Fibroblast of the aortic adventitia (primary cell): ENCODE measurements at places on chromosomes 5 and 9. TPM values are rescaled to one million over a fixed set of nuclear protein-coding genes. Genes with fewer than 3 reads are reported as not detected.

- DNase-seq, result no peak
Measured at GRCh38 chr5:137845472-137845871, 22.2 kb upstream of the MYOT start.

DNA sequence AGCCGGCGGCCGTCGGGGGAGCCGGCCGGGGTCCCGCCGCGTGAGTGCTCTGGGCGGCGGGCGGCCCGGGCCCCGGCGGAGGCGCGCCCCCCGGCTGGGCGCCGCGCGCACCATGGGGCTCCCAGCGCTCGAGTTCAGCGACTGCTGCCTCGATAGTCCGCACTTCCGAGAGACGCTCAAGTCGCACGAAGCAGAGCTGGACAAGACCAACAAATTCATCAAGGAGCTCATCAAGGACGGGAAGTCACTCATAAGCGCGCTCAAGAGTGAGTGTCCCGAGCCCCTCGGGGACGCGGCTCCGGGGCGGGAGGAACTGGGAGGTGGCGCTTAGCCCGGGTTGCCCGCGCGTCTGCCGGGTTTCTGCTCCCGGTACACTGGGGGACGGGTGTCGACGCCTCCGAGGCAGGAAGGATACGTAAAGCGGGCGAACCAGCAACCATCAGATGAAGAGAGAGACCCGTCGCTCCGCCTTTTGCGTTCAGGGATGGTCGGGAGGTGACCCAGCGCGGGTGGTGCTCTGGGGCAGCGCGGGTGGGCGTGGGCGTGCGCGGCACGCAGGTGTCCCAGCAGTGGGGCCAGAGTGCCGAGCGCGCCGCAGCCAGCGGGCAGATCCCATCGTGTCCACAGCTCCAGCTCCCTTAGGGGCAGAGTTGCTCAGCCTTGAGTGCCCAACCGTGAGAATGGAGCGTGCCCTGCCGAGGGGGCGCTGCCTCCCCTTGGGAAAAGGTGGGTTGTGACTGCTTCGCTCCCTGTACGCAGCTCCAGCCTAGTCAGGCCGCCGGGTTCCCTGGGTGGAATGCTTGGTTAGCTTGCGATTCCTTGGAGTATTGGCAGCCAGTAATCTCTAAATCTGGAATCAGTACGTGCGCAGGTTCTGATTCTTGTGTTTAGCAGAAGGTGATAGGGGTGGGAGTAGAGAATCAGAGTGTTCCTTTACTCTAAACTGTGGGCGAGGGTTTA is 753 bp downstream of the ARHGAP26 start:
- peak; percentile 27 for DNase-seq

DNA sequence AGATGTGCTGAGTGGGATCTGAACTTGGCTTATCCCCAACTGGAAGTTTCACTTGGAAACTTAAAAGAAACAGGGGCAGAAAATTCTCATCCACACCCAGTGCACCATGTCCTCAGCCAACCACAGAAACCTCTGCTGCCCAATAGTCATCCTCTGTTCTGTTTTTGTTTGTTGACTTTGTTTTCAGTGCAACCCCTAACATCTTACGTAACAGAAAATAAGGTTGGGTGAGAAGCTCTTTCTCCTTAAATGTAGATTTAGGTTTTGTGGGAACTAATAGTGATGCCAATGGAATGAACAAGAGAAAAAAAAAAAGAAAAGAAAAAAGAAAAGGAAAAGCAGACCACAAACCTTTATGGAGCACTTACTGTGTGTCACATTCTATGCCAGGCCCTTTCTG is 262.8 kb downstream of the PAPPA start:
- no peak for DNase-seq

DNA sequence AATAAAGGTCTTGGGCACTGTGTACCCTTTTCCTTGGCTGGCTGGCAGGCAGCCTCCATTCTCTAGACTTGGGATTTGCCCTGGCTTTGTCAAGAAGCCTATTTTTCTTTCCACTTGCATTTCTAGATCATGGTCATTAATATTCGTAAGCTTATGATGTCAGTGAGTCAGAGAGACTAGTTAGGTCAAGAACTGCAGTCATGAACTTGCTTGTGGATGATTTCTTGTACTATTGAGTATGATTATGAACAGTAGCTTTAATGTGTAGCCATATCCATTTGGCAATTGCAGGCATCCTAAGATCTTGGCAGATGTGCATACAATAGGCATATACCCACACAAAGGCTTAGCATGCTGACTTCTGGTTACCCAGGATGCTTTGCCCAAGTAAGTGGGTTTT is 186.8 kb upstream of the CLINT1 start:
- no peak for DNase-seq

GRCh38 chr5:178234121-178234749 is 1.6 kb upstream of the PHYKPL start:
- DNase-seq, result no peak

DNA sequence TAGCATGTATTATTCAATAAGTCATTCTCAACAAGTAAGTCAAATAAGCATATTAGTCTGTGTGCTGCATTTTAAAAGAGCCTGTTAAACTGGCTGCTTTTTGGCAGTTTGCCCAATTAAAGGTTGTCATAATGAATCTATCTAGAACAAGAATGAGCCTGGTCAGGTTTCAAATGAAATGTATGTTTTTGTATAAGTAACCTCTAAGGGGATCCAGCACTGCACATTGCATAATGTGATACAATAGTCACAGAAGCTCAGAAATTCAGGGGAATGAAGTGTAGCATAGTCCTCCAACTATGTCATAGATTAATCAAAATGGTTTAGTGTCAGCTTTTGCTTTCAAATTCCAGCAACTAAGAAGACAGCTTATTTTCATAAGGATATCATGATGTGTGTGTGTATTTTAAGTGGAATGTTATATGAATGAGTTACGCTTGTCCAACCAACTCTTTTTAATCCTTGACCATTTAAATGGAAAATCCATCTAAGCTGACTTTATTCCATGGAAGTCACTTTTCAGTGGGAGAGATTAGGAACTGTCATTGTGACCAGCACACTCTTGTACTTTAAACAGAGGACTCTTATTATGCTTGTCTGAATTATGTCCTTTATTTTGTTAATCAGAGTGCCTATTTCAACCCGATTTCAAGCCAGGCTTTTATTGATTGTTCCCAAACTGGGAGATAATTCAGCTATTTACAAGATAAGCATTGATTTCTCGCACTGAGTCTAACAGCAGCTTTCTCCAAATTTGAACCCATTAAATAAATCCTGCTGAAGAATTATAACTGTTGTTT is 283.9 kb upstream of the ADAMTSL1 start:
- no peak for DNase-seq

GRCh38 chr9:84862810-84863287 is 193.3 kb downstream of the NTRK2 start:
- DNase-seq, result peak; percentile 6

DNA sequence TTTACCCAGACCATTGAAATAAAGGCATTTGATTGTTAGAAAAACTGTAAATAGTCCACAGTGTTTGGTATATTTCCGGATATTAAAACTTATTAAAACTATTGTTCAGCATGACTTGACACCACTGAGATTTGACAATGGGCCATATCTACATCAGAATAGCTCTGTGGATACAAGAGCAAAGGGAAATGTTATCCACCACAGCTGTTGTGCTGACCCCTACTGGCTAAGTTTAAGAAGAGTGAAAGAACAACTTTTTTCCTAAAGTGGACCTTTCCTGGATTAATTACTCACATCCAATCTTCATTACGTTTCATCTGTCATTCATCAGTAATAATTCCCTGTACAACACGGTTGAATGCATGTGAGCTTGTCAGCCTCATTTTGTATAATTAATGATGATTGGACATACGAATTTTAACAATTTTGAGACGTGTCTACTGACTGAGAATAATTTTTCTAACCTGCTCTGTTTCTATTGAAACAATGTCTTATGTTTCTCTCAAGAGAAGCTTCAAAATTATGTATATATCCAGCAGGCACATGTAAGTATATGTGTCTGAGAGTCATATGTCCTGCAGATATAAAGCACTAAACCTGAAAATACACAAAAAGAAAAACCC is 1952.6 kb downstream of the MAT2B start:
- peak; percentile 69 for DNase-seq

- no peak for DNase-seq
Measured at GRCh38 chr5:16600397-16600796, 16.4 kb downstream of the RETREG1 start.

DNA sequence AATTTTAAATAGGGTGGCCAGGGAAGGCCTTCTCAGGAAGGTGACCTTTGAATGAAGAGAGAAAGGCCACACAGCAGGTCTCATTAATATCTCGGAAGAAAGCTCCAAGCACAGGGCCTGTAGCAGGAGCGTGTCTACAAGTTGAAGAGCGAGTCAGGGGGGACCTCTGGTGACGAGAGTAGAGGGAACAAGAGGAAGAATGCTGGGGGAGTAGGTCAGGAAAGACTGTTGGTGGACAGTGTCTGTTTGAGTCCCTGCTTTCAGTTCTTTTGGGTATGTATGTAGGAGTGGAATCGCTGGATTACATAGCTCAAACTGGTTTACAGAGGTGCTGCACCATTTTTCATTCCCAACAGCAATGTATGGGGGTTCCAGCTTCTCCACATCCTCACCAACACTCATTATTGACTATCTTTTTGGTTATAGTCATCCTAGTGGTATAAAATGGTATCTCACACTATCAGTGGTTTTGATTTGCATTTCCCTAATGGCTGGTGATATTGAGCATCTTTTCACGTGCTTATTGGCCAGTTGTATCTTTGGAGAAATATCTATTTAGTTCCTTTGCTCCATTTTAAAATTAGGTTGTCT is 55.8 kb downstream of the NUP214 start:
- DNase-seq, result no peak

GRCh38 chr5:110043025-110043424 is 353.3 kb downstream of the MAN2A1 start:
- no peak for DNase-seq

- DNase-seq, result no peak
Measured at GRCh38 chr5:169280286-169280685, 20.7 kb downstream of the SLIT3 start.

DNA sequence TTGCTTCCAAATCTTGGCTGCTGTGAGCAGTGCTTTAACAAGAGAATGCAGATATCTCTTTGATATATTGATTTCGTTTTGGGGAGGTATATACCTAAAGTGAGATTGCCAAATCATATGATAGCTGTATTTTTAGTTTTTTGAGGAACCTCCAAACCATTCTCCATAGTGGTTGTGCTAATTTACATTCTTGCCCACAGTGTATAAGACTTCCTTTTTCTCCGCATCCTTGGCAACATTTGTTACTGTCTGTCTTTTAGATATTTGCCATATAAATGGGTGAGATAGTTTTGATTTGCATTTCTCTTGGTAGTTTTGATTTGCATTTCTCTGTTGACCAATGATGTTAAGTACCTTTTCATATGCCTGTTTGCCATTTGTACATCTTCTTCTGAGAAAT is 10.0 kb upstream of the PLK2 start:
- no peak for DNase-seq

DNA sequence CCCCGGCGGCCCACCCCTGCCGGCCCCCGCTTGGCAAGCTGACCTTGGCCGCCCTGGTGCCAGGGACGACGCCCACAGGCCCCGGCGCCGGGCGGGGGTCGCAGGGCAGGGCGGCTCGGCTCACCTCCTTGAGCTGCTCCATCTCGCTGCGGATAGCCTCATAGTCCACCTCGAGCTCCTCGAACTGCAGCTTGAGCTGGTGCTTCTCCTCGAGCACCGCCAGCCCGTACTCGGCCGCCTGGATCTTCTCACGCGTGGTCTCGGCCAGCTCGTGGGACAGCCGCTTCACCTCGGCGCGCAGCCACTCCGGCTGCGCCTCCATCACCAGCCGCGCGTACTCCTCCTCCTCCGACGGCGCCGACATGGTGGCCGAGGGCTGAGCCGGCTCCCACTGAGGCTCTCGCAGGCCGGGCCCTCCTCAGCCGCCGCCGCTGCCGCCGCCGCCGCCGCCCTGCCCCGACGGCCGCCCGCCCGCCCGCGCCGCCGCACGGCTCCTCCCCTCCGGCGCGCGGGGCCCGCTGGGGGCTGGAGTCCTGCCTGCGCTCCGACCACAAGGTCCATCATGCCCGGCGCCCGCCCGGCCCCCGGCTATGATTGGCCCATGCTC is at the start of gene BICD2:
TSS of gene BICD2 (minus strand) at position 453 of the 607 bp plus-strand sequence. CDS start at position 364, 89 bp downstream.
- DNase-seq, result no peak

GRCh38 chr5:117475919-117476318 is 901.3 kb upstream of the SEMA6A start:
- no peak for DNase-seq

NRARP gene
- 0.09 TPM in 1 of 2 replicates, not detected in the other for total RNA-seq

POU5F2 gene
- total RNA-seq, result 1.2 and 3.1 TPM in 2 replicates

YIPF5 gene
- total RNA-seq, result 83.9 and 125 TPM in 2 replicates

FAM151B gene
- total RNA-seq, result 6.8 and 11.2 TPM in 2 replicates

PAPPA gene
- total RNA-seq, result 12.3 and 80.5 TPM in 2 replicates

SLC9A3 gene
- total RNA-seq, result 0.25 and 1.8 TPM in 2 replicates

SLC36A3 gene
- not detected in 2 replicates for total RNA-seq
